ENCODE measurements at places on chromosomes 11 and 22.

- no peak for DNase-seq
Observed at GRCh38 chr11:95517453-95517852, 272.1 kb downstream of the FAM76B start.

DNA sequence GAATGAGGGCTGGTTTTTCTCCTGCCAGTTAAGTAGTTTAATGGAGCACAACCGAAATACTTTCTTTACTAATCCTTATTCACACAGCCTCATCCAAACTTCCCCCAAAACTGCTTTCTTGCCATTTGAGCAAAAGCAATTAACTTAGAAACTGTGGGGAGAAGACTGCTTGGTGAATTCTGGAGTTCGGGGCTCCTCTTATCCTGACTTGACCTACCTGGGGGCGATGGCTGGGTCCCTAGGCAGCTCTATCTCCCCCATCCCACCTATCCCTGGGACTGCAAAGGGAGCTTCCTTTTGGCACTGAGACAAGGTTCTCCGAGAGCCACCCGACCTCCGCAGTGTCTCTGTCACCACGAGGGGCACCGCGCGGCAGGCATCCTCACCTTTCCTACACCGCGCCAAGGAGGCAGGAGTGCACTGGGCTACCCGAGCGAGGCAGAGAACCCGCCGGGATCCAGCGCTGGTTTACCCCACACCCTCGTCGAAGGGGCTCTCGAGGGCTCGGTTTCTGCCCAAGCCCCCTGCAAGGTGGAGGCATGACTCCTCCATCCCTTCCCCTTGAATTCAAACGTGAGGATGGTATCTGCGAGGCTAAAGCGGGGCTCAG, 759 bp downstream of the DESI1 start:
- no peak for DNase-seq

DNA sequence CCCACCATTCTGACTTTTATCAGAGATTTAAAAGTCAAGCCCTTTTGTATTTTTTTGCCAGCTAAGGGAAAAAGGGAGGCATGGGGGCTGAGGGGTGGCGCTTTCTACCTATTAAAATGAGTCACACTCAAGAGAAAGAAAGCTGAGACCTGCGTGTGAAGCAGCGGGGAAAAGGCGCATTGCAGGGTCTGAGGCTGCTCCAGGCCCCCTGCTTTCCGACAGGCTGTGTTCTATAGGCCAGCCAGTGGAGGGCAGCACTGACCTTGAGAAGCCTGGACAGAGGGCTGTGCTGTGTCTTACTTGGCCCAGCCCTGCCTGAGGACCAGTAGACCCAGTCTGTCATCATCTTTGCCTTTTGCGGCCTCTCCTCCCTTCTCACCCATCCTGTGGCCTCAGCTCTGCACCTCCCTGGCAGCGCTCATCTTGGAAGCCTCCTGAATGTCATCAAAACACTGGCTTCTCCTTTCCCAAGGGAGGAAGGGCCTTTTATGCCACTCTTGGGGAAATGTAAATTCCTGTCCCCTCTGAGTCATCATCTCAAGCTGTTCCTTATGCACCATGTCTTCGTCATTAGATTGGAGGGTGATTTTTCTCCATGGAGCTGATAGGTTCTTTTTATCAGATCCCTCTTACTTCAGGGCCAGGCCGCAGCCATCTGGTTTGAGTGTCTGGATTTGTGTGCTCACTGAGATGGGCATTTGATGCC, 12.6 kb upstream of the MAPK8IP1 start:
- DNase-seq, result peak; percentile 95

DNA sequence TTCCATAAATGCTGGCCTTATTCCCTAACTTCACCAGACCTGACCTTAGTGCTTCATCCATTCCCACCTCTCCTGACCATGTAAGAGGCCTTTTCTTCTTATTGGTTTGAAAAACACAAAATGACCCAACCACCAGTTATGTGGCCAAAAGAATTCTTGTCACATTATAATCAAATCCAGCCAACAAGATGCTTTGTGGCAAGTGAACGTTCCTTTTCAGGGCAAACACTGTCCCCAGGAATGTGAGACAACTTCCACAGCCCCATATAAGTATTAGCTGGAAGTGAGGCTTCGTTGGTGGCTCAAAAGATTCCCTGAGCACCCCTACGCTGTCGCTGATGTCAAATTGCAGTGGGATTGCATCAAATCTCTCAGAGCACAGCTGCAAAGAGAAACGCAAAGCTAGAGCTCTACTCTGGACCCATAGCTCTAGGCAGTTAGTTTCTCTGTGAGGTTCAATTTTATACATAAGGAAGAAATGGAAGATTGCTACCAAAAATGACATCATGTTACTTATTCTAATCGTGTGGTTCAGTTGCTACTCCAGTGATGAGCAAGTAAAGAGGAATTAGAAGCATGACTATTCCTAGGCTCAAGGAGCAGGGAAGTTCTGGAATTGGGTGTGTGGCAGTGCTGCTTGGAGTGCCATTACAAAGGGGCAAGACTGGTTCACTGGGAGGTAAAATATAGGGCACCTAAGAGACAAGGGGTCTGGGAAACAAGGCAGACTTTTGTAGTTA, 26.1 kb downstream of the GLYATL1 start:
- peak; percentile 38 for DNase-seq

Measured in IMR-90 (cell line).